ENCODE measurements at places on chromosomes 13 and 19. TPM values are rescaled to one million over a fixed set of nuclear protein-coding genes. Genes with fewer than 3 reads are reported as not detected.

The ZNF285 gene
- total RNA-seq, result 4.4 TPM

The MRPS31 gene
- total RNA-seq, result 19.2 TPM

The CABP5 gene
- total RNA-seq, result not detected

The RGL3 gene
- 4.3 TPM for total RNA-seq

The PRTN3 gene
- total RNA-seq, result not detected

The NOTCH3 gene
- total RNA-seq, result 21.3 TPM

The PSG2 gene
- total RNA-seq, result not detected

The F2RL3 gene
- not detected for total RNA-seq

The CCNA1 gene
- total RNA-seq, result 0.22 TPM

The SPTBN4 gene
- total RNA-seq, result 3.5 TPM

The IFI30 gene
- 11.3 TPM for total RNA-seq
